ENCODE measurements at places on chromosomes 5 and 9. TPM values are rescaled to one million over a fixed set of nuclear protein-coding genes. Genes with fewer than 3 reads are reported as not detected.
A peak's percentile ranks its signal among the peaks of the same experiment; 100 is the strongest.

DNA sequence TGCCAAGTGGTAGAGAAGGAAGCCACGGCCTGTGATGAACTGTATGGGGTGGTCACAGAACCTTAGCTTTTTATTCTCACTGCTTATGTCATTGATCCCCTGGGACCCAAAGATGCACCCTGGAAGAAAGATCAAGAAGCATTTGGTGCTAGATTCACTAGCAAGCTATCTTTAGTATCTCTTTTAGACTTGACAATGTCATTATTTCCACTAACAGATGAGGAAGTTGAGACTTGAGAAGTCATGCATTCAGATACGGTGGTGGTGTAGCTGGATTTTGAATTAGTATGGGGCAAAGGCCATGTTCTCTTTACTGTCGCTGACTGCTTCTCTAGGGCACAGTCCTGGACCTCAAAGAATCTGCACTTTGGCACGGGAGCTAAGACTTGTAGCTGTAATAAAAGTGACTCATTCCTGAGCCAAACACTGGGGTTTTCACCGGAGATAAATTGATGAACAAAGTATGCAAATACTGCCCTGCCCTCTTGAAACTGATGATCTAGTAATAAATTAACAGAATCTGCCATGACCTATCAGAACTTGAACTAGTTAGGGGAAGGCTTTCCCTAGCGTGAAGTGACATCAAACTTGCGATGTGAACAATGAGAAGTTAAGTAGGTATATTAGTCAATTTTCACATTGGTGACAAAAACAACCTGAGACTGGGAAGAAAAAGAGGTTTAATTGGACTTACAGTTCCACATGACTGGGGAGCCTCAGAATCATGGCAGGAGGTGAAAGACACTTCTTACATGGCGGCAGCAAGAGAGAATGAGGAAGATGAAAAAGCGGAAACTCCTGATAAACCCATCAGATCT lies 5.4 kb downstream of the GDA start:
- peaks cover 45% of the 10 kb centered on the region for H3K4me1 ChIP-seq
- H3K27me3 ChIP-seq: no peaks in the 10 kb centered on the region
- H3K36me3 ChIP-seq: no peaks in the 10 kb centered on the region
- DNase-seq: peak; percentile 80
- H3K4me3 ChIP-seq: no peak overlapping the region

DNA sequence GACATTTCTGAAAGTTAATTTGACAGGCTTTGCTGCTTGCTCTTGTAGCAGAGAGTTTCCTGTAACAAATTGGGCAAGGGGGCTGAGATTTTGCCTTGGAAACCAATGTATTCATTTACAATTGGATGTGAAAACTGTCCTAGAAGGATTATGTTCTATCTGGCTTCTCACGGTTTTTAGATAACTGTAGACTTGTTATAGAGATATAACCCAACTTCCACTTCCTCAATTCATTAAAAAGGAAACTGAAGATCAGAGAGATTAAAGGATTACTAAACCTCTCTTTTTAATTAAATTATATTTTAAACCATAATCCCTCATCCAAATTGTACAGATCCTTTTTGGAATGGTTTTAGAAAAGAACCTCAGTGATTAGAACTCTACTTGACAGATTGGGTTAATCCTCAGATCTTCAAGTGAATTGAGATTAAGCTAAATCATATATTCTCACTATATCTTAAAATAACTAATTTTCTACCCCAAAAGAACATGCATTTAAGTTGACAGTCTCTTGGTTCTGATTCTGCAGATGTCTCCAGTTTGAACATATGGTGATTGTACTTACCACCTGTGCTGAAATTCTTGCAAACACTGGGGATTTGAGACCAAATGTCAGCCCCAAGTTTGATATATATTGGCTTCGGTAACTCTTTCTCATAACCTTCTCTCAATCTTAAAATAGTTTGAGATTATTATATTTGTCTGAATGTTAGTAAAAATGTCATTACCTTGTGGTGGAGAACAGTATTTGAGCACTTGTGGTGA lies 130.1 kb upstream of the C9orf72 start:
- H3K27me3 ChIP-seq: no peaks in the 10 kb centered on the region
- no peak for DNase-seq
- no peak overlapping the region for H3K27ac ChIP-seq
- H3K36me3 ChIP-seq: no peaks in the 10 kb centered on the region

- H3K4me3 ChIP-seq: no peak overlapping the region
- H3K27ac ChIP-seq: no peak overlapping the region
- no peak for DNase-seq
- H3K27me3 ChIP-seq: no peaks in the 10 kb centered on the region
- peaks cover 7% of the 10 kb centered on the region for H3K36me3 ChIP-seq
- H3K4me1 ChIP-seq: no peaks in the 10 kb centered on the region
Observed at GRCh38 chr5:107373549-107374263, 297.0 kb downstream of the EFNA5 start.

- H3K4me1 ChIP-seq: peaks cover 64% of the 10 kb centered on the region
- H3K36me3 ChIP-seq: no peaks in the 10 kb centered on the region
- no peak overlapping the region for H3K4me3 ChIP-seq
- peak overlapping the region; percentile 58 for H3K27ac ChIP-seq
- peak; percentile 86 for DNase-seq
- H3K27me3 ChIP-seq: no peaks in the 10 kb centered on the region
Observed at GRCh38 chr5:141843156-141843927, 34.9 kb downstream of the PCDH1 start.

DNA sequence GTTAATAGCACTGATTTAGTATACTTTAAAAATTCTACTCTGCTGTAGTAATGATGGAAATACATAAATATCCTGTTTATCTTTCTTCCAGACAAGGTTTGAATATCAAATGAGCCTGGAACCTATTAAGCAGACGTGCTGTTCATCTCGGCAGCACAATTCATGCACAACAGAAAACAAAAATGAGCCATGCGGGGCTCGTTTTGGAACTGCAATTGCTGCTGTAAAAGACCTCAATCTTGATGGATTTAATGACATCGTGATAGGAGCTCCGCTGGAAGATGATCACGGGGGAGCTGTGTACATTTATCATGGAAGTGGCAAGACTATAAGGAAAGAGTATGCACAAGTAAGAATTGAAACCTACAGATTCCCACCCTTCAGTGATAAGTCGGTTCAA lies 79.1 kb upstream of the ITGA2 start:
- H3K27me3 ChIP-seq: no peaks in the 10 kb centered on the region
- no peak overlapping the region for H3K4me3 ChIP-seq
- DNase-seq: no peak
- no peaks in the 10 kb centered on the region for H3K36me3 ChIP-seq
- H3K27ac ChIP-seq: no peak overlapping the region
- H3K4me1 ChIP-seq: no peaks in the 10 kb centered on the region

DNA sequence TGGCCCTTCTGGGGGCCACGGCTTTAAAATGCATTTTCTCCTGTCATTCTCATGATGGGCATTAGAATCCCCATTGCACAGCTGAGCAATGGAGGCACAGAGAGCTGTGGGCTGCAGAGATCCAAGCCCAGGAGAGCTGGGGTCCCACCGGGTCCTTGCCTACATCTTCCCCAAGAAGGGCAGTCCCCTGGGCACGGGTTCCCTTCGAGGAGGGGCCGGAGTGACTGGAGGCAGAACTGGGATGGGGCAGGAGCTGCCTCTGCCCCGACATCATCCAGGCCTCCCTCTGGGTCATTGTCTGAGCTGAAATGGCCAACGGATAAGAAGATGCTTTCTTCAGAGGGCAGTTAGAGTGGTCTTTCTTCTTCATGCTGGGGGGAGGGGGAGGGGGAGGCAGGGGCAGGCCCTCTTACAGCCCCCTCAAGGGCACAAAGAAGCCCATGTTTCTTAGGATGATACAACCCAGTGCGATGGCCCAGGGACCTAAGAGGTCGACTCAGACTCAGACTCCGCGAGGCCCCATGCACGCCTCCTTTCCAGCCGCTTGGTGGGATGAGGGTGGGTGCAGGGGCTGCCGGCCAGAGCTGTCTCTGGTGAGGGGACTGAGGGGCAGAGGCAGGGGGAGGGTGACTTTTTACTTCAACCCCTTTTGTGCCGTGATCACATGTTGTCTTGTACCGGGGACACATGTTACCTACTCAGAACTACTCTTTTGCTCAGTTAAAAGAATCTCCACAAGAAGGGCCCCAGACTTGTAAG lies 112.4 kb upstream of the IRX2 start:
- no peak overlapping the region for H3K4me3 ChIP-seq
- no peak overlapping the region for H3K27ac ChIP-seq
- no peaks in the 10 kb centered on the region for H3K4me1 ChIP-seq

SLC6A3 gene
- total RNA-seq: not detected

PRRX2 gene
- 1.6 TPM for total RNA-seq

SLC36A3 gene
- total RNA-seq: not detected
